ENCODE measurements at places on chromosomes 1 and 21.

GRCh38 chr1:63705078-63705477 is 68.7 kb upstream of the ROR1 start:
- DNase-seq, result no peak

GRCh38 chr1:99759518-99760160 is 6.8 kb downstream of the FRRS1 start:
- no peak for DNase-seq

DNA sequence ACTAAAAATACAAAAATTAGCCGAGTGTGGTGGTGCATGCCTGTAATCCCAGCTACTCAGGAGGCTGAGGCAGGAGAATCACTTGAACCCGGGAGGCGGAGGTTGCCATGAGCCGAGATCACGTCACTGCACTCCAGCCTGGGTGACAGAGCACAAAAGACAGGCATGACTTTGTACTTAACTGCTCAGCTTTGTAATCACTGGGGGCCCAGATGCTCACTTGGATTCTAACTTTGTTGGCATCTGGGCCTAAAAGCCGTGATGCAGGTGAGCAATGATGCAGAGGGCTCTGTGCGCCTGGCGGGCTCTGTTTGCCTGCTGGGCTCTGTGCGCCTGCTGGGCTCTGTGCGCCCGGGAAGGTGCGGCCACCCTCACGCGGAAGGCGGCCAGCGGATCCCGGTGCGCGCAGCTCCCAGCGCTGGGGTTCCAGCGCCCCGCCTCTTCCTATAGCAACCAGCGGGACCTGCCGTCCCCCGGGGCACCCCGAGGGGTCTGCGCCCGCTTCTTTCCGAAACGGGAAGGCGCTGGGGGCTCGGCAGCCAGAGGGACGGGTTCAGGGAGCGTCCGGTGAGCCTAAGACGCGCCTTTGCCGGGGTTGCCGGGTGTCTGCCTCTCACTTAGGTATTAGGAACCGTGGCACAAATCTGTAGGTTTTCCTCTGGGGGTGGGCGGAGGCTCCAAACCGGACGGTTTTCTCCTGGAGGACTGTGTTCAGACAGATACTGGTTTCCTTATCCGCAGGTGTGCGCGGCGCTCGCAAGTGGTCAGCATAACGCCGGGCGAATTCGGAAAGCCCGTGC is 31.7 kb downstream of the PRMT2 start:
- DNase-seq, result no peak

GRCh38 chr1:227390525-227390924 is 72.2 kb upstream of the CDC42BPA start:
- no peak for DNase-seq

DNA sequence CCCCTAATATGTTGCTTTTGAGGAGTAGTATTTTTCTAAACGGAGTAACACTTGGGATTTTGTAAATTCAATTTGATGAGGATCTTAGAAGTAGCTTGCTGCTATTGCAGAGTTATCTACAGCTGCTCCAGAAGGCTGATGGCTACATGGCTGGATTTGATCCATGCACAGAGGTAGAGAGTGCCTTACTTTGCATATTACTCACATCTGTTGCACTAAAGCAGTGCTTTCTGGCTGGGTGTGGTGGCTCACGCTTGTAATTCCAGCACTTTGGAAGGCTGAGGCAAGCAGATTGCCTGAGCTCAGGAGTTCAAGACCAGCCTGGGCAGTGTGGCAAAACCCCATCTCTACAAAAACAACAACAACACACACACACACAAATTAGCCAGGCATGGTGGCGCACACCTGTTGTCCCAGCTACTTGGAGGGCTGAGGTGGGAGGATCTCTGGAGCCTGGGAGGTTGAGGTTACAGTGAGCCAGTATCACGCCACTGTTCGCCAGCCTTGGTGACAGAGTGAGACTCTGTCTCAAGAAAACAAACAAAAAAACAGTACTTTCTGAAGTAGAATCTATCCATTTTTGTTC is 24.6 kb downstream of the RALGPS2 start:
- DNase-seq, result no peak

DNA sequence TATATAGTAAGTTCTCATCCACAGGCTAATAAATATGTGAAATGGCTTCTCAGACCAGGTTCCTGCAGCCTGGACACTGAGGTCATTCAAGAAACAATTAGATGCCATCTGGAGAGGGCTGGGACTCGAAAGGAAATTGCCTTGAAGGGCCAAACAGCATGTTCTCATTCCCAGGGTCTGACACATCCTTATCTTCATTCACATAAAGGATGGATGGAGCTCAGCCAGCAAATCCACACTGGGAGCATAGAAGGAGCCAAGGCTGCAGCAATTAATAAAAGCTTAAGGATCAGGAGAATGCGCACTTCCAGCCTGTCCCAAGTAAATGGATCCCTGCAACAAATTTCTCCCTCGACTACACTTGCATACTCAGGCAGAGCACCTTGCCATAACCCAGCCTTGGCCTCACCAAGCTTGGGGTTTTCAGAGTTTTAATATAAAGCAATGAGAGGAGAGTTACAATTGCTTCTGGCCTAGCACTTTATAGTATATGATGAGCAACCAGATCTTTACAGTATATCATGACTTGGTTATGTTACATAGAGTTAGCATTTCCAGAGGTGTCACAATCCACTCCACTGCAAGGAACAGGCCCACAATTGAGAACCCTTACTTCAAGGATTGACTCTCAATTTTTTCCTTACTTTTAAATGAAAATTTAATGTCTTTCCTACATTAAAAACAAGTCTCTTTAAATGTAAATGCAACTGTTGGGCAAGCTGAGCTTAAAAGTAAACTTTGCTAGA is 55.9 kb downstream of the BCAR3 start:
- no peak for DNase-seq

DNA sequence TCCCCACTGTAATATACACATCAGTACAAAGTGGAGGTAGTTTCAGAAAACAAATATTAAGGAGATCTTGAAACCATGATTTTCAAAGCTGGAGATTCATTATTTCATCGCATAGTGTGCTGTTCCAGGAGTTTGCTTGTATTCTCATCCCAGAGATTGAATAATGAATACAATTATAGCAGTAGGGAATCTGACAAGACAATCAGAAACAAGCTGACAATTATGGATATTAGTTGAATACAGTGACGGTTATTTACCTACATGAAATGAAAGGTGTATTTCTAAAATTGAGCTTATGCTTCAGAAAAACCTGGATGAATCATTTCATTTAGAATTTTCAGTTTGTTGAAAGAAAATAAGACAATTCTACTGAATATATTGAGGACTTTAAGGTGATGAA is 2119.0 kb downstream of the MRPL39 start:
- no peak for DNase-seq

DNA sequence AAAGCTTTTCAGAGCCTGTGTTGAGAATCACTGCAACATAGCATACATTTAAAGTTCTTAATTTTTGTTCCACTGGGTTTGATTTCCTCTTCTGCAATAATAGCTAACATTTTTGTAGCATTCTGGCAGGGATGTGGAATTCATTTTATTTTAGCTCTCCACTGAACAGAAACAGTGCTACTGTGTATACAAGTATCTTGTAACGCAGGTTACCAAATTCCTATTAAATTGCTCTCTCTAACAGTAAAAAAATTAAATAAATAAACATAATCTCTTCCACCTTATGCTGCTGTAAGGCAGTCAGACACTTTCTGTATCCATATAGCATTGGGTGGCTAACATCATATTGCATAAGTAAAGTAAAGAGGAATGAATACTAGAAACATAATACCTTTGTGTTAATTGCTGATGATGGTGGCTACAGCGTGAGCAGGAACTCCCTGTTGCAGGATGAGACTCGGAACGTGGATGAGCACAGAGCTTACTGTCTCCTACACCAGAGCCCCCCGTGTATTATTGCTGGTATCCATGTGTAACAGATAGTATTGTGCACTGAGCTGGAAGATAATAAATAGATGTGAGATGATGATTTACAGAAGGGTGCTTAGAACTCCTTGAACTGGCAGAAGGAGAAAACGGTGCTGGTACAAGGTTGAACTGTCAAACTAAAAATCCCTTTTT is 276.9 kb upstream of the SNX7 start:
- no peak for DNase-seq

- DNase-seq, result no peak
Measured at GRCh38 chr21:27143476-27143875, 176.6 kb upstream of the ADAMTS5 start.

All from K562 (cell line).